ENCODE measurements at places on chromosomes 6 and 20.
A peak's percentile ranks its signal among the peaks of the same experiment; 100 is the strongest.

DNA sequence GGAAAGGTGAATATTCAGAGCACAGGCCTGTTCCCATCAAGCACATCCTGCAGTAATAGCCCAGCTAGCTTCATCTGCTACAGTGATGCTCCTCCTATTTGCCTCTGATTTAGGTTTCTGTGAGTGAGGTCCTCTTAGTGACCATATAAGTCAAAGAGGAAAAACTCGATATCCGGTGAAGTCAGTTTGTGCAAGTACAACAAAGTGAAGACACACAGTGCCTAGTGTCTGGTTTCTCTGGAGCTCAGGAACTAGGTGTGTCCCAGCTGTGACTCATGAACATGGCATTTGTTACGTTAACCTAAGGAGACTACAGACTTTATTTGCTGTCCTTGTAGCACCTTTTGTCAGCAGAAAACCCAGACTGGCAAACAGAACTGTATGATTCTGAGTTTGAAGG lies 33.9 kb downstream of the EDN1 start:
- no peak for DNase-seq

- no peak for DNase-seq
Measured at GRCh38 chr6:65938000-65938399, 231.0 kb upstream of the EYS start.

GRCh38 chr20:62269378-62269777 lies 31.1 kb downstream of the OSBPL2 start:
- DNase-seq: no peak

DNA sequence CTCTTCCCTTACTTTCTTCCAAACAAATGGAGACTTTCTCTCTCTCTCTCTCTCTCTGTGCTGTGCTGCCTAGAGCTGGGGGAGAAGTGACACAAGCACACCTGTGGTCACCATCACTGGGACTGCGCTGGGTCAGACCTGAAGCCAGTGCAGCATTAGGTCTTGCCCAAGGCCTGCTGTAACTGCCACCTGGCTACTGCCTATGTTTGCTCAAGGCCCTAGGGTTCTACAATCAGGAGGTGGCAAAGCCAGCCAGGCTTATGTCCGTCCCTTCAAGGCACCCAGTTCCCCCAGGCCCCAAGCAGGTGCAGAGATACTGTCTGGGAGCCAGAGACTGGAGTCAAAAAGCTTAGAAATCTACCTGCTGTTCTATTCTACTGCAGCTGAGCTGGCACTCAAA lies 49.4 kb upstream of the TOP1 start:
- DNase-seq: no peak

DNA sequence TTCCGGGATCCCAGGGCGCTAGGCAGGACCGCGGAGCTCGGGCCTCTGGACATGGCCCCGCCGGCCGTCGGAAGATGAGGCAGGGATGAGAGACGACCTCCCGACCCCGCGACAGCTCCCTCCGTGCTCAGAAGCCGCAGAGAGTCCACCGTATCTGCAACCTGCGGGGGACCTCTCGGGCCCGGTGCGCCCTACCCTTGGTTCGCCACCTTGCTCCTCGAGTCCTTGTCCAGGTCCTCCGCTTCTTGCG lies 301 bp downstream of the PPP1R3D start:
- DNase-seq: no peak

GRCh38 chr6:15501826-15502445 lies 160.9 kb downstream of the DTNBP1 start:
- no peak for DNase-seq

- no peak for DNase-seq
Measured at GRCh38 chr6:106913111-106913510, 61.4 kb downstream of the CD24 start.

DNA sequence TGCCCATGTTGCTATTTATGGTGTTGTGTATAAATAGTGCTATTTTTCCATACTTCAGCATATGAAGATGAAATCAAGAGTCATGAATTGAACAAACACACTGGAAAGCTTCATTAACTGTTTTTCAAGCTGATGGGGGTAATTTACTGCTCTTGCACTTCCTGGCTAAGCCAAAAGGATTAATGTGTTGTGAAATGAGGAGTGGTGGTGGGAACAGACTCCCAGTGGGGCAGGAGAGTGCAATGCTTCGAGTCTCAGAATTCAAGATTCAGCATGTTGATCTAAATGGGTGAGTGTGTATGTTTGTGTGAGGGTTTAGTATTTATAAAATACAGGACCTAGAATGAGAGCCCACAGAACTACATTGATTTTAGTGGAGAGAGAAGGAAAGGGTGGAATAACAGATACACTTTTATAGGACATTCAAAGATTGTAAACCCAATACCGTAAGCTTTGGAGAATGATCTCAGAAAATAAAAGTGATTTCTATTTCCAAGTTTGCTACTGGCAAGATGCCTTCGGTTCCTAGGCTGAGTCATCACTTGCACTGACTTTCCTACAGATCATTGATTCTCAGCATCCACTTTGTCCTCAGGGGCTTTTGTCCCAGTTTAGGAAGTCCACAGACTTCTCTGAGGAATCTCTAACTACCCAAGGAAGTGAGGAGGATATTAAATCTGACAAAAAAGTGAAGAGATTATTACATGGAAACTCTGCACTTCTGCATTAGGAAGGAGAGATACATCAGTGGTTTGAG lies 303.6 kb downstream of the TRDN start:
- no peak for DNase-seq

GRCh38 chr6:16831136-16831535 lies 69.9 kb upstream of the ATXN1 start:
- no peak for DNase-seq

GRCh38 chr6:117498159-117498558 lies 15.7 kb downstream of the DCBLD1 start:
- DNase-seq: no peak

- no peak for DNase-seq
Measured at GRCh38 chr20:48728042-48728825, 99.6 kb downstream of the PREX1 start.

DNA sequence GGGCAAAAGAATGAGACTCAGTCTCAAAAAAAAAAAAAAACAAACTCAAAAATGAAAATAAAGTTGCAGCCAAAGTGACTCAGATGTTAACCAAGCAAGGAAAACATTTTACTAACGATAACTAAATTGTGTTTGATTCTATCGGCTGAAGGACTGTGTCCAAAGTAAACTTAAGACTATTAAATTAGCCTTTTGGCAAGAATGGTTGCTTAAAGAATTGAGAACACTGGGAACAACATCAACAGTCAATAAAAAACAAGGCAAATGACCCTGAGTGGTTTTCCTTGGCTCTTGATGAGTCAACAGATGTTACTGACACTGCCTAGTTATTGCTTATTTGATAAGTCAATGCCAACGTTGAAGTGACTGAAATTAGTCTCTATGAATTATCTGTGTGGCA lies 36.7 kb downstream of the POU3F2 start:
- no peak for DNase-seq

DNA sequence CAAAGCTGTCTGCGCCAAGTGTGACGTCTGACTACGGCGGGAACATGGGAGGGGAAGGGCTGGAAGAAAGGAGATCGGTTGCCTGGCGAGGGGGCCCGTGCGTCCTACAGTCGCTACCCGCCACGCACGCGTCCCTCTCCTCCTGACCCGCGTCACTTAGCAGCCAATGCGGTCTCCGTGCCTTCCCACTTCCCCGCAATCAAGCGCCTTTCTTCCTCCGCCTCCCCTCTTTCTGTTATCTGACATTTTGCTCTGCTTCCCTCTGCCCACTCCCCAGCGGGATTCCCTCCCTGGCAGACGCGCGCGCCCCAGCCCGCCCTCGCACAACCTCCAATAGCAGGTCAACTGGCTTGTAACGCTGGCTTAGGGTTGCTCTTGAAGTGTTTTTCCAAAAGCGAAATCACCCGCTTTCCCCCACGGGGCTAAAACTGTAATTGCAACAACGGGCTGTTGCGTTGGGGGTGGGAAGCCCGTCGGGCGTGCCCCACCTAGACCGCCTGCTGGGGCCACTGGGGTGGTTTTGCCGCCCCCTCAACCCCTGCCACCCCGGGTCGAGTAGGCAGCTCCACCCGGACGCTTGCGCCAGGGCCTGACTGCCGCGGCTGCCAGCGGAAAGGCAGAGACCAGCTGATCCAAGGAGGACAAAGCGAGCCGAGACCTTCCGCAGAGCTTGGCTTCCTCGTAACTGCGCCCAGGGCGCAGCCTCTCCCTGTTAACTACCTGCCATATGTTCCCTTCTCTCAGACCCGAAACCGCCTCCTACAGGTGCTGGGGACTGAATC lies 6.2 kb upstream of the SOX4 start:
- peak; percentile 20 for DNase-seq

- DNase-seq: no peak
Measured at GRCh38 chr6:151387175-151387970, 4.0 kb downstream of the ZBTB2 start.

GRCh38 chr20:36213362-36213761 lies 22.9 kb upstream of the AAR2 start:
- DNase-seq: no peak

DNA sequence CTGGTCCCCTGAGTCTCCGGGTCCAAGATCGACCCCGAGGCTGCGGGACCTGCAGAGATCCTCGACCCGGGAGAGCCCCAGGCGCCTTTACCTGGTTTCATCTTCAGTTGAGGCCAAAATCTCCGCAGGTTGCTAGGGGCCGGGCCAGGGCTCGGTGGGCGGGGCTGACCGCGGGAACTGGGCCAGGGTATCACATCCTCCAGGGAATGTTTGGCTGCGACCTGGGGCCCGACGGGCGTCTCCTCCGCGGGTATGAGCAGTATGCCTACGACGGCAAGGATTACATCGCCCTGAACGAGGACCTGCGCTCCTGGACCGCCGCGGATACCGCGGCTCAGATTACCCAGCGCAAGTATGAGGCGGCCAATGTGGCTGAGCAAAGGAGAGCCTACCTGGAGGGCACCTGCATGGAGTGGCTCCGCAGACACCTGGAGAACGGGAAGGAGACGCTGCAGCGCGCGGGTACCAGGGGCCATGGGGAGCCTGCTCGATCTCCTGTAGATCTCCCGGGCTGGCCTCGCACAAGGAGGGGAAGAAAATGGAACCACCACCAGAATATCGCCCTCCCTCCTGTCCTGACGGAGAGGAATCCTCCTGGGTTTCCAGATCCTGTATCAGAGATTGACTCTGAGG lies 53.8 kb upstream of the POLR1H start:
- peak; percentile 12 for DNase-seq

DNA sequence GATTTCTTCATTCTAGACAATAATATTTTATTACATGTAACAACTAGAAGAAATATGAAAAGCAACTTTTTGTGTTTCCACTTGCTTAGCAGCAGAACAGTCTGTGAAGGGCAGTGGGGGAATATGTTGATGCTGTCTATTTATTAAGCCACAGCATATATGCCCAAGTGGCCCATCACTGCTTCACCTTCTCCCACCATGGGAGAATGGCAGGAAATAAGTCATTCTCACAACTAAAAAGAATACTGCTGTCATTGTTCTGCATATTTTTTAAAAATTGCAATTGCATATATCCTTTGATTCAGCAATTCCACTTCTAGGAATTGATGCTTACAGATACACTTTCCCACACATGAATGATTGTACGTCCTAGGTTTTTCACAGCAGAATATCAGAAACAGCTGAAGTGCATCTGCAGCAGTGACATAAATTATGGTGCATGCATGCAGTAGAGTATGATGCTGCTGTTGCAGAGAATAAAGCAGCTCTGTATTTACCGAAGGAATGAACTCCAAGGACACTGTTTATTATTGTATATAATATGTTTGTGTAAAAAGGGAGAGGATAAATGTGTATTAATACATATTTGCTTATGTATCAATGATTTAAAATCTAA lies 26.8 kb downstream of the KIF3B start:
- DNase-seq: no peak

DNA sequence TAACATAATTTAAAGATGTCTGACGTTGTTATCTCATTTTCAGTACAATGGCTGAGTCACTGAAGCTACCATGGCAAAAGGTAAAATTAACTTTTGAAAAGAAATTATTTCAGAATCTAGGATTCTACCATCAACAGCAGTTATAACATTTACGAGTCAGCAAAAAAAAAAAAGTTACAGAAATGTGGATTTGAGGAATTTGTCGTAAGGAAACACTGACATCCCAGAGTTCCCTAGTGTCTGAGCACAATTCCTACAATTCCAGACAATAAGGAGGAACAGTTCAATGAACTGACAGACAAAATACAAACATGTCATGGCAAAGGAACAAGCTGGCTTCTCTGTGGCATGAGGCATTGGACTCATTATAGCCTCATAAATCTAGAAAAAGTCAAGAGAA lies 19.1 kb downstream of the ABRACL start:
- DNase-seq: no peak

DNA sequence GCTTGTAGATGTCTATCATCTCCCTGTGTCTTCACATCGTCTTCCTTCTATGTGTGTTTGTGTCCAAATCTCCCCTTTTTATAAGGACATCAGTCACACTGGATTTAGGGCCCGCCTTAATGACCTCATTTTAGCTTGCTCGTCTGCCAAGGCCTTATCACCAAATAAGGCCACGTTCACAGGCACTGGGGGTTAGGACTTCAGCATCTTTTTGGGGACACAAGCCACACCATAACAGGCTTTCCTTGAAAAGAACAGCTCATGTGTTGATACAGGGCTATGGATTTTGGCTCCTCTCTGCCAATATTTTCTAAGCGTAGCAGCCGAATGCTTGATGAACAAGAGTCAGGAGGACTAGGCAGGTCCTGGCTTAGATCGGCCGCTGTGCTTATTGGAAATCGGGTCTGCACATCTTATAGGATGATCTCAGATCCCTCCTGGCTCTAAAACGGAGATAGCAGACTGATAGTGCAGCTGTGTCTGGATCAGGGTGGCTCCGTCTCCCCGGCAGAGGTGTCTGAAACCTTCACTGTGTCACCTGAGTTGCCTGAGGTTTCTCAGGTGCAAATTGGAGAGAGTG lies 16.2 kb upstream of the TMEM181 start:
- no peak for DNase-seq

- DNase-seq: no peak
Measured at GRCh38 chr20:62723351-62723750, 14.7 kb downstream of the NTSR1 start.

- no peak for DNase-seq
Measured at GRCh38 chr20:25221592-25222460, 26.1 kb upstream of the PYGB start.

DNA sequence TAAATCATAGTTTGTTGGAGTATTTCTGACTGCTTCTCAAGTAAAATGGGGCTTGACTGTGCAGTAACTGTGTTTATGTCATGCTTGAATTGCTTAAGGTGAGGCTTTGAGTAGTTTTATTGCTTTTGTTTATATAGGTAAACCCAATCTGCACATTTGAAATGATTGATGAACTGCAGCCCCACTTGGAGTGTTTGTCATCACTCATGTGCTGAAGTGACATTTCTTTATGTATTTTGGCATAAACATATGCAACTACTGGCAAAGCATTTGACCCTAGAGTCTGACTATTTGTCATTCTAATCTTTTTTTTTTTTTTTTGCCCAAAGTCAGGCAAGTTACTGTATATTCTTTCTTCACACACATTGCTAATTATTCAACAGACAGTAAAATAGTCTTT lies 491.4 kb upstream of the POU3F2 start:
- no peak for DNase-seq

DNA sequence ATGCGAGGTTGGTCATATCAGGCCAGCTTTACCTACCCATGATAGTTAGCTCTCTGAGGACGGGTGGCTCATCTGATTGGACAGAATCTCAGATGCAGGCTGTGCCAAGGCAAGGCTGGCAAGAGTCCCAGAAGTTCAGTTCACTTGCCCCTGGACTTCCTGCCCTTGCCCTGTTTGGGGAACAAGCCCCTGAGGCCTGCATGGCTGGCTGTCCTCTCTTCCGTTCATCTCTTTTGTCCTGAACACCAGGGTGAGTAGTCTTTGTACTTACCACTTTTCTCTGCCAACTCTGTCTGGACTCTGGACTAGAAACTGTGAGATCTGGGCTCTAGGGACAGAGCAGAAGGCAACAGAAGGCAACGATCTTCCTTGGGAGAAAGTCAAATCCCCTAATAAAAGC lies 769.9 kb downstream of the QKI start:
- no peak for DNase-seq
